Kidney glomerular epithelial cell (primary cell): ENCODE measurements at places on chromosomes 11 and 22.

DNA sequence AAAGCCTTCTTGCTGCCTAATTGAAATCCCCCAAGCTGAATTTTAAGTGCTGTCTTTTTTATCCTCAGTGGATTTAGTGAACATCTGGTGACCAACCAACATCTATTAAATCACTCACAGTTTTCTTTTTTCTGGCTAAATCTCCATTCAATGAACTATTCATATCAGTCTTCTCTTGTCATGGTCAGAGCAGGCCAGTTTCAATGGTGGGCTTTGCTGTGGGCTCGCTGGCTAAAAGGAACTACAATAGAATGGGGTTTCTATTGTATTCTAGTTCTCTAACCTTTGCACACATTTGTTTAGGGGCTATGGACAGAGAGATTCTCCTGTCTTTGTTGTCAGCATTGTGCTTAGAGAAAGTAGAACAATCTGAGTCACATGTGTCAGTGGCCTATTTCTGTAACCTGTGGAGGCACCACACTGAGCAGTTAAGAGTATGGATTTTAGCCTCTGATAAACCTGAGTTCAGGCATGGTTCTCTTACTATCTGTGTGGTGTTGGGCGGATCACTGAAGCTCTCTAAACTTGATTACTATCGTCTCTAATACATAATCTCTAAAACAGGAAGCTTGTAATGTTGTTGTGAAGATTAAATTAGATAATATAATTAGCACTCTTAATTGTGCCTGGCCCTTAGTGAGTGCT is 94.2 kb upstream of the CADM1 start:
- DNase-seq, result no peak

DNA sequence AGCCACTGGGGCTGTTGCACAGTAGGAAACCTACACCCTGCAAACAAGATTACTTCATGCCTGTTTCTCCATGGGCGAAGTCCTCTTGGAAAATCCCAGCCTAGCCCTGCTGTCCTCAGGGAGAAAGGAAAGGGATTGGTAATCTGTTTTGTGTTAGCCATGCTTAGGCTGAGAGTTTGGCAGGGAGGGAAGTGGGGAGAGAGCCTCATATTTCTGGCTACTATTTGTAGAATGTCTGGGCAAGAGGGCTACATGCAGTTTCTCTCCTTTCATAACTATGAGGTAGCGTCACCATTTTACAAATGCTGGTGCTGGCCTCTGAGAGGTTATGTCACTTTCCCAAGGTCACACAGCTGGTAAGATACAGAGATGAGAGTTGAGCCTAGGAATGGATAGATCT is 737 bp upstream of the MFRP start:
- DNase-seq, result no peak

GRCh38 chr22:46969961-46970360 is 207.5 kb downstream of the TBC1D22A start:
- DNase-seq, result no peak

DNA sequence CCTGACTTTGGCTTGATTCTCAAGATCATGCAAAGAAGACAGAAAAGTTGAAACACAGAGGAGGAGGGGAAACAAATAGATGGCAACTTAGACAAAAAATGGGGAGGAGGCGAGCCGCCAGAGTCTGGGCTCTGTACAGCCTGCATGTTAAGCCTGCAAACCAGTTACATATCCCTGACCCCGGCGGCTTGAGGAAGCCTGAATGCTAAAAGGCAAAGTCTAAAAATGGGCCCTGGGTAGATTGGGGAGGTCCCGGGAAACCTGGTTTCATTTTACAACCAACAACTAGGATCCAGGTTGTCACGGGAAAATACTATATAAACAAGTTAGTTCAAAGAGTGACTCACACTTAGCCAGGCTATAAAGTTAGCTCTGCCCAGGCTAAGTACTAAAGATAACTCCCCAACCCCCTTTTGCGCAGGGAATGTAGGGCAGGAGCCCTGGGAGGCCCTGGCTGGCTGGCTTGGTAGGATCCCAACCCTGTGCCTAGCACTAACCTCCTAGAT is 18.8 kb upstream of the ZBTB16 start:
- no peak for DNase-seq

GRCh38 chr22:33095661-33096060 is 37.5 kb upstream of the SYN3 start:
- DNase-seq, result no peak

DNA sequence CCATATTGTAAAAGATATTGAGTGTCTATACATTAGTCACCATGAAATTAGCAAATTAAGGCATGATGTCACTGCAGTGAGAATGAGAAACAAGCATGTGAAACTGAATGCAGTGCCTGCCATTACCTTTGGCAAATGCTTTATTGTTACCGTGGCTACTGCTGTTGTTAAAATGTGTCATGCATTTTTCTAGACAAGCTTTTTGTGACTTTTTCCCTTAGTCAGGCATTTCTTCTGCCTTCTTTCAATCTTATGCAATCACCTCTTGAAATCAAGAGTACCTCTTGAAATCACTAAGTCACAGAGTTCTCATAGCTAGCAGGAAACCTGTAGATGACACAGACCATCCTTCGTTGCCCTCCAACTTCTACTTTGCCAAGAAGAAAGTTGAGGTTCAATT is 461.7 kb upstream of the TENM4 start:
- DNase-seq, result peak; percentile 22

DNA sequence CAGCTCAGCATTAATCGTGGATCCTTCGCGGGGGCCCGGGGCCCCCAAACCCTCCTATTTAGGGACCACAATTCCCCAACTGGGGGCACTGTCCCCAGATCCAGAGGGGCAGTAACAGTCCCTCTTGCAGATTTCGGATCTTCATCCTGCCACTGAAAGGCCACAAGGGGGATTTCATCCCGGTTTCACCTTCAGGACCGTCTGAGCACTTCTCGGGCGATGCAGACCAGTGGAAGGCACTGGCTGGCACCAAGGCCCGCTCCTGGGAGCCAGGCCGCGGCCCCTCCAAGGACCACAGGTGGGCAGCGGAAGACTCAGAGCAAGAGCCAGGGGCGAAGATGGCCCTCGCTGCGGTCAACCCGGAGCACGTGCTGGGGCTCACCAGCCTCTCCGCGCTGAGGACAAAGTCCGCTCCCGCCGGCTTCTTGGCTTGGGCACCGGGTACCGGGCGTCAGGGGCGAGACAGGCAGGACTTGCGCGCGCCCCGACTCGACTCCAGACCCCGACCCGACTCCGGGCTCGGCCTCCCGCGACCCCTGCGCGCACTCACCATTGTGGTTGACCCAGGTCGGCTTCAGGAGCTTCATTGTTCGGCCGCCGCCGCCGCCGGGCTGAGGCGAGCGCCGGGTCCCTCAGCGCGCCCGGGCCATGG is 517 bp downstream of the HIRA start:
- DNase-seq, result no peak

DNA sequence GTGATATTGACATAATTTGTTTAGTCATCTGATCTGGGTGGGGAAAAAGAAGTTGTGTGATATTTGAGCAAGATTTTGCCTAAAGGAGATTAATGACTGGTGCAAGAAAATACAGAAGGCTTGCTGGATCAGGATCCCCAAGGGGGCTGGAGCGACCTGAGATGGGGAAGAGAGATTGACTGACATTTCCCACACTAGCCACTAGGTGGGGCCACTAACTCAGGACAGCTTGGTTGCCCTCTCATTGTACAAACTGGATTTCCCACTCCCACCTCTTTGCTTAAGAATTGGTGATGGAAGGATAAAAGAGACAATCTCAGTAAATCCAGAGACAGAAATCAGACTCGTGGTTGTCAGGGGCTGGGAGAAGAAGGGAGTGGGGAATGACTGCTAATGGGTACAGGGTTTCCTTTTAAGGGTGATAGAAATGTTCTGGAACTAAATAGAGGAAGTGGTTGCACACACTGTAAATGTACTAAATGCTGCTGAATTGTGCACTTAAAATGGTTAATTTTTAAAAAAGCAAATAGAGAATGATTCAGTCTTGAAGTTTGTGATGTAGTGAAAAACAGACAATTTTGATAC is 50.7 kb downstream of the CTTN start:
- DNase-seq, result no peak

- DNase-seq, result peak; percentile 71
These were observed 47.4 kb upstream of the BIRC3 start for GRCh38 chr11:102269927-102270326.

DNA sequence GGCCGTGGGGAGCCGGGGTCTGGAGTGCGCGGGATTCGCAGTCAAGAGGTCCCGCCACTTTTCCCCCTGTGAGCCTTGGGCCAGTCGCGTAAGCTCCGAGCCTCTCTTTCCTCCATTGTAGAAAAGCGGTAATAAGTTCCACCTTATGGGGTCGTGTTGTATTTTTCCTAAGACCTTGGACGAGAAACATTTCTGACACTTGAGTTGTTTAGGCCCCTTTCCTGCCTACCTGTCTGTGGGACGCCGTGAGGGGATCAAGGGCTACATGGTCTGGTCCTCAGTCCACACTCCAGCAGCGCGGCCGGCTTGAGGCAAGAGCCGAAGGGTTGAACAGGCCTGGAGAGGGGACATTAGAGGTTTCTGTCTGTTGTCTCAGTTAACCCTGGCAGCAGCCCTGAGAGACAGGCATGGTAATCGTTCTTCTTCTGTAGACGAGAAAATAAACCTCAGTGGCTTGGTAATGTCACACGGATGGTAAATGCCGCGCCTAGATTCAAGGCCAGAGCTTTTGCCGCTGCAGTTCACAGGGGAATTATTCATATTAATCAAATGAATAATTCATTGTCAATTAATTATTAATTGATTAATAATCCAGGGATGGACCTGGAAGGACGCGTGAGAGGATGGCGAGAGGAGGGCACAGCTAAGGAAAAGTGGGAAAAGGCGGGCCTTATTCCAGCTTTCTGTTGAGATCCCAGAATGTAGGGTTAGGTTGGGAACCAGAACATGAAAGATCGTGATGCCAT is 545 bp downstream of the FEN1 start:
- no peak for DNase-seq

DNA sequence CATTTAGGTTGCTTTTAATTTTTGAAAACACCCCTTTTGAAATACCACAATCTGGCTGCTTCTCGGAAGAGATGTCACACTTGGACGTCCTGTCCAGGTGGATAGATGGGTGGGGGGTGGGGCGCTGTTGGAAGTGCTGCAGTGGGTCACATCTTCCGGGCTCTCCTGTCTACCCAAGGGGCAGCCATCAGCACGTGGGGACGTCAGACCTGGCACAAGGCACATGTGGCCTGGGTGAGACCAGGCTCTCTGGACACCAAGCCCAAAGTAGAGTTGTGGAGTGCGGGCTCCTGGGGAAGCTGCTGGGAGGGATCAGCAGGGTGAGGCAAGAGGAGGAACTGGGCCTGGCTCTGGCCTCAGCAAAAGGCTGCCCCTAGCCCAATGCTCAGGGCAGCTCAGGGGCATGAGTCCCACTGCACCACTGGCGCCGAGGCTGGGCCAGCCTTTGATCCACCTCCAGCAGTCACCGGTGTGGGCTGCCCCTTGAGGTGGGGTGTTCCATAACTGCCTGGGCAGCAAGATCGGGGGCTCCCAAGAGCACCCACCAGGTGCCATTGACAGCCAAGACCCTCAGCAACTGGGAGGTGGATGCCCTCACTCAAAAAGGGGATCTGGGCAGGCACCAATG is 68.6 kb upstream of the CCND1 start:
- no peak for DNase-seq

- no peak for DNase-seq
These were observed 46.2 kb upstream of the SEPTIN5 start for GRCh38 chr22:19667872-19668740.

GRCh38 chr22:22702237-22703202 is 58.1 kb downstream of the GGTLC2 start:
- DNase-seq, result no peak

DNA sequence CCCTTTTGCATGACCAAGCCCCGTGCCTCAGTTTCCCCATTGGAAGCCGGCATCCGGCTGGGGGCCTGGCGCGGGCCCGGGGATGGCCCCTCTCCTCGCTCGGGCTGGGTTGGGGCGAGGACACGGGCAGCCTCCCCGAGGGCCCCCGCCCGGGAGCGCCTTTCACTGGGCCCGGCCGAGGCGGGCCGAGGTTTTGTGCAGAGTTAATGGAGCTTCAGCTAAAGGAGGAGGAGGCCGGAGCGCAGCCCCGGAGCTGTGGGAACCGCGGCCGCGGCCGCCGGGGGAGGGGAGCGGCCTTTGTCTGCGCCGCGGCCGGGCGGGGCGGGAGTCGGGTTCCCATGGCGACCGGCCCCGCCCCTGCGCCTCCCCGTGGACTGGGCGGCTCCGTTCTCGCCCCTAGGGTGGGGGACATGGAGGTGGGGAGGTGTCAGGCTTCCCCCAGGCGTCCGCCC is 1.4 kb upstream of the MAPK11 start:
- peak; percentile 53 for DNase-seq

DNA sequence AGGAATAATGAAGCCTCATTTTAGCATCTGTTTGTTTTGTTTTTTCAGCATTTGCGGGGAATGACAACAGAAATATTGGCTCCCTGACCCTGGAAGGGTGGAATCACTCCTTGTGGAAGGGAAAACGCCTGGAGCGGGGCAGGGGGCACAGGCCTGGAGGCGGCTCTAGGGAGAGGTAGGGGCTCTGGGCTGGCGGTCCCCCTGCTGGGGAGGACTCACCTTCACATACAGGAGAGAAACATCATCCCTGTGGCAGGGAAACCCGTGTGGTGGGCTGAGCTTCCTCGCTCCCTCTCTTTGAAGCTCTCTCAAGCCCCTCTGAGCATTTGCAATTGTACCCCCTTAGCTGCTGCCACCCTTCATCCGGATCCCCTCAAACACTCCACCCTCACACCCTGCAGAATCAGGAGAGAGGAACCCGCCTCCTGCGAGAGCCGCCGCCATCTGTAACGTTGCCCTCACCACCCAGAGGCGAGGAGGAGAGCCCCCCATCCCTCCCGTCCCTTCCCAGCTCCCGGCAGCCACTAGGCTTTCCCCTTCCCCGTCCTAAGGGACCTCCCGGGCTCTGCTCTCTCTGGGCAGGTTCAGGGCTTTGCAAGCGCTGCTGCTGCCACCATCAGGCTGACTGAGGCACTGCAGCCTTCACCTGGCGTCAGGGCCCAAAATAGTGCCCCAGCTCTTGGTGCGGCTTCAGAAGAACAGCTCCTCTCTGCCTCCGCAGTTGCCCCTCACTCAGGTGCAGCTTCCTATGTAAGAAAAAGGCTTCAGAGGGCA is 10.4 kb downstream of the KIRREL3 start:
- peak; percentile 67 for DNase-seq
